ENCODE measurements at places on chromosomes 16 and 17. TPM values are rescaled to one million over a fixed set of nuclear protein-coding genes. Genes with fewer than 3 reads are reported as not detected.

Gene PRR35
- total RNA-seq: not detected

Gene NECAB2
- not detected for total RNA-seq

Gene CFAP119
- total RNA-seq: 3.5 TPM

Gene PDE6G
- 1.3 TPM for total RNA-seq

Gene MEFV
- not detected for total RNA-seq

Gene EFNB3
- 1.1 TPM for total RNA-seq

Gene CCDC154
- 0.10 TPM for total RNA-seq

Gene KRT24
- not detected for total RNA-seq

Gene DNAH9
- total RNA-seq: not detected

Gene NAA60
- total RNA-seq: 21.2 TPM

Gene LGALS9
- total RNA-seq: 49.0 TPM

Gene PARD6A
- total RNA-seq: 2.2 TPM

Gene KIF18B
- 8.8 TPM for total RNA-seq

Gene KRT9
- not detected for total RNA-seq

Gene HES7
- 0.33 TPM for total RNA-seq

Gene TP53TG3F
- total RNA-seq: not detected

Gene NXPH3
- total RNA-seq: 1.6 TPM

Gene MT1B
- not detected for total RNA-seq

Gene SYCE1L
- 1.1 TPM for total RNA-seq
